HCEC 1CT (cell line): ENCODE measurements at places on chromosomes 6 and 20.

DNA sequence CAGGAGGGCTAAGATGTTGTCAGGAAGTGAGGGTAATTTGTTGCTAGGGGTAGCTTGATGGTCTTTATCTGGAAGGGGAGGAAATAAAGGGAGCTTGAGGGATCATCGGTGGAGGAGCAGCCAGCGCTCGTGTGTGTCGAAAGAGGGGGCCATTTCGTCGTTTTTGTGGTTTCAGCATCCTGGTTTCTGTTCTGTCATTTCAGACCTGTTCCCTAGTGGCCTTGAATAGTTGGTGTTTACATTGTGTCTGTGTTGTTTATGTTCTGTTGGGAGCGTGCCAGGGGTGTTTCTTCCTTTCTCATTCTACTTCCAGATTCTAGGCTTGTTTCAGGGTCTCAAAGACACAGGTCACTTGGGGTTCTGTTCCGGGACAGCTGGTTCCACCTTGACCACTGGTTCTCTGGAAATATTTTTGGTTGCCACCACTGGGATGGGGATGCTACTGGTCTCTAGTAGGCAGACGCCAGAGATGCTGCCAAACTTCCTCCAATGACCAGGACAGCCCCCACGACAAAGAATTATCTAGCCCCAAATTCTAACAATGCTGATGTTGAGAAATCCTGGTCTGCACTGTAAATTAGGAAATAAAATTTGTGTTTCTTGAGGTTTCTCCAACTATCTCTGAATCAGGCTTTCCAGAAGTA lies 113.9 kb upstream of the NAA20 start:
- peak; percentile 66 for DNase-seq

GRCh38 chr6:41640426-41640825 lies 2.2 kb downstream of the MDFI start:
- DNase-seq, result no peak

GRCh38 chr6:122755901-122756300 lies 23.6 kb upstream of the FABP7 start:
- DNase-seq, result no peak

DNA sequence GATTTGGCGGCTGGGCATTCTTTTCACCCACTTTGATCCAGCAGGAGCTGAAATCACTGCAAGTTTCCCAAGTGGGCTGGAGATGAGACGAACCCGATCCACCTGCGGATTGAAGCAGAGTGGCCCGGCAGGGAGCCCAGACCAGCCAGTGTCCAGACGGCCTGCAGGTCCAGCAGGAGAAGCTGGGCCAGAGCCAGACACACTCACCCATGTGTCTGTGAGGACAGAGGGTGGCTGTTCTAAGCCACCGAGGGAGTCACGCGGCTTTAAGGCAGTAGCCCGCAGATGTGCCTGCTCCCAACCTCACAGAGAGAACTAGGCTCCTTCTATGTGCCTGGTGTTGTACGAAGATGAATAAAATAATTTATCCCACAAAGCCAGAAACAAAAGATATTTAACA lies 200.7 kb downstream of the WDR27 start:
- DNase-seq, result no peak

DNA sequence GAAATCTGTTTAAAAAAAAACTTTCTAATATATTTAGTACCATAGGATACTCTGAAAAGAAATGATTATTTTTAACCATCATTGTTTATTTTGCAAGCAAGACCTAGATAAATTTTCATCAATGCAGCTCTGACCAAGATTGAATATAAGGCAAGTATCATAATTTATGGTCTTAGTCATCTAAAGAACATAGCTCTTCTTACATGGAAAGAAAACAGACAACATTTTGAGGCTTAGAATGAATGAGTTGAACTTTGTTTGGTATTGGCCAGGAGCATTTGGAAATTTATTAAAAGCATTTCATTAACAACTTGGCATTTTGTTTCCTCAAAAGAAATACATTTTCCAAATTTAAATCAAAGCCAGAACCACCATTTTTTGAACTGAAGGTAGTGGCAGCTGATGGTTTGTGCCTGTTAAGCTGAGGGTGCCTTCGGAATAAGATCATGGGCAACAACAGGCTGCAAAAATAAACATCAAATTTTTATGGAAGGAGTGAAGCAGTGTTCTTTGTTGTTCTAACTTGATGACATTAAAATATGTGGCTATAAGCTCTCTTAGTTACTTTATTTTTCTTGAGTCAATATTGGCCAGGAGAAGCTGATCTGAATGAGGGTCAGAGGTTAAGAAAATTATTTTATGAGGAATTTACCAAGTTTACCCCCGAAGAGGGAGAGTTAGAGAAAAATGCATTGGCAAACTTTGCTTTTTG lies 6.7 kb upstream of the ATXN1 start:
- DNase-seq, result peak; percentile 23

- no peak for DNase-seq
Observed at GRCh38 chr6:152566103-152566875, 70.9 kb downstream of the SYNE1 start.

- DNase-seq, result no peak
Observed at GRCh38 chr20:57749131-57749690, 39.4 kb upstream of the PMEPA1 start.

DNA sequence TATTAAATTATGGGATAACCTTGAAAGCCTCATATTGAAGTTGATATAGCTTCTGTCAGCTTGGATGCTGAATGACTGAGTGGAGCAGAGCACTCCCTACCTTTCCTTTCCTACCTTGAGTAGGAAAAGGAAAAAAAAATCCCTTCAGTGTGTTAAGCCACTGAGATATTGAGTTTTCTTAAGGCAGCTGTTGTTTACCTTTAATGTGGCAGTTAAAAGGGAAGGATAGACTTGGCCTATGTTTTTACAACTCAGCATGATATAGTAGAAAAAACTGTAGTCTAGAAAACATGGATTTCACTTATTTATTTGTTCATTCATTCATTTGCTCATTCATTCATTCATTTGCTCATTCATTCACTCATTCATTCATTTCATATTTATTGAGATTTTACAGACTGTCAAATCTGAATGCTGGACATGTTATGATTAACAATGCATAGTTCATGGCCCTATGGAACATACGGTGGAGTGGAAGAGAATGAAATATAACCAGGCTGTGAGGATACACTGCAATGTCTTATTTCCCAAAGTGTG lies 131.5 kb upstream of the MAN1A1 start:
- DNase-seq, result no peak

DNA sequence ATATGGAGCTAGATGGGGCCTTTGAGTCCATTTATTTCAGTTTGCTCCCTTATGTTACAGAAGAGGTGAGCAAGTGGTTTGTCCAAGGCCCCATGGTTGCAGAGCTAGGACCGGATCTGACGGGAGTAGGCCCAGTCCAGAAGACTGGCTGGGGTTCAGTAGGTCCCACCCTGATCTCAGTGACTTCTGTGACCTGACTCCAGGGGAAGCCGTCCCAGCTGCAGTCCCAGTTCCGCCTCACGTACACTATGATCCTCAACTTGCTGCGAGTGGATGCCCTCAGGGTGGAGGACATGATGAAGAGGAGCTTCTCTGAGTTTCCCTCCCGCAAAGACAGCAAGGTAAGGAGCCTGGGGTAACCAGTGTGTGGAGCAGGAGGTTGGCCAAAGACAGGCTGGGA lies 5.4 kb downstream of the DXO start:
- no peak for DNase-seq

DNA sequence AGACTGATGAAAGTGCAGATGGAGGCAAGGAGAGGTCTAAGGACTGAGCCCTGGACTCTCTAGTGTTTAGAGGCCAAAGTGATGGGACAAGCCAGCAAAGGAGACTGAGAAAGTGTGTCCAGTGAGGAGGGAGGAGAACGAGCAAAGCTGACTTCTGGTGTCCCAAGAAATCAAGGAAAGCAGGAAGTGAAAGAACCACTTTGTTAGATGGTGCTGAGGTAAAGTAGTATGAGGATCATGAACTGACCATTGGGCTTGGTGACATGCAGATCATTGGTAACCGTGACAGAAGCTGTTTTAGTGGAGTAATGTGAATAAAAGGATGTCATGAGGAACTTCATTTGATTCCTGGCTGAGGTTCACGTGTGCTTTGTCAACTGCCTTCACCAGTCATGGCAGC lies 108.4 kb downstream of the SLX4IP start:
- no peak for DNase-seq

DNA sequence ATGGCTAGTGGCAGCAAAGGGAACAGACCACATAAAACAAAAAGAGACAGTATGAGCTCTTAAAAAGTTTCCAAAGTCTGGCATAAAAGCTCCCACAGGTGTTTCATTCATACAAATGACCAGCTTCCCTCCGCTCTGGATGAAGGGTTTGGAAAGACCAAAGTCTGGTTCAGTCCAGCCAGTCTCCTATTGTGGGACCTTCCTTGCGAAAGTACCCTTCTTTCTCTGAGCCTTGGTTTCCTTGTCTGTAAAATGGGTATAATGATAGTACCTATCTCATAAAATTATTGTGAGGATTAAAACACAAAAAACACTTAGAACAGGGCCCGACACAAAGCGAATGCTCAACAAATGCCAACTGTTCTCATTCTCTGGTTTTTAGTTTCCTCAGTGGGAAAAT lies 77.2 kb downstream of the UNC5CL start:
- no peak for DNase-seq

DNA sequence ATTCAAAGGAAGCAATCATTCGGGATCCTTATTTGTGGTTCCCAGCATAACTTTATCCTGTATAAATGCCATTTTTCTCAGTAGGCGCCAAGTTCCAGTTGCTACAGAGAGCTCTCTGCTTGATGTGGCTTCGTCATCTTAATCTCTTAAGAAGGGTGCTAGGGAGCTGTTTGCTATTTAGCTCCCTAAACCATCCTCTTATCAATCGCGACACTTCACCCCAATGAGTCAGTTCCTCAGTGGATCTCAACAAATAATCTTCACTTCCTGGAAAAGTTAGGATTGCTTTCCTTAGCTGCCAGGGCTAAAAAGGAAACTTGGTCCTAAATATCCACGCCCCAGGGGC lies 1.3 kb upstream of the NKAIN2 start:
- DNase-seq, result peak; percentile 0

DNA sequence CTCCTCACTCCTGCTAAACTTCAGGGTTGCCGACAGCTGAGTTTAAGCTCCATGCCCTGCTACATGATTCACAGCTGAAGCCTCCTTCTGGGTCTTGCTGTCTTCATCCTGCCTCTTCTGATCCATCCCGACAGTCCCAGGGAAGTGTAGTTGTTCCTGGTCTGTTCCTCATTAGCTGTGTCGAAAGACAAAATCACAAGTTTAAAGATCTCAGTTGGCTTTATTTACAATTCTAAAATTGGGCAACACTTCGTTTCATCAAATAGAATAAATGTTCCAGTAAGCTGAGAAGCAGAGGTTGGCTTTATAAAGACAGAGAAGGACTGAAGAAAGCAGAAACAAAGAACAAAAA lies 4.1 kb upstream of the SLC2A10 start:
- no peak for DNase-seq

GRCh38 chr6:16831136-16831535 lies 69.9 kb upstream of the ATXN1 start:
- no peak for DNase-seq

DNA sequence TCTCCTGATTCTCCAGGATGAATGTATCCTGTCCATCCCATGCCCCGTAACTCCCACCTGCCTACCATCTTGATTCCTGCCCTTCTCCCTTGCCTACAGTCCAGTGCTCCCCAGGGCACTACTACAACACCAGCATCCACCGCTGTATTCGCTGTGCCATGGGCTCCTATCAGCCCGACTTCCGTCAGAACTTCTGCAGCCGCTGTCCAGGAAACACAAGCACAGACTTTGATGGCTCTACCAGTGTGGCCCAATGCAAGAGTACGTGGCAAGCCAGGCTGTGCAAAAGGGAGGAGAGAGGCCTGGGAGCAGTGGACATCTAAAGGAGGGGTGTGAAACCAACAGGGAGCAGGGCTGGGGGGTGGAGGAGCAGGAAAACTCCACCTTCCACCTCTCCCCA lies 15.0 kb upstream of the ZNF76 start:
- DNase-seq, result no peak

- DNase-seq, result no peak
Observed at GRCh38 chr6:46539866-46540265, 48.6 kb upstream of the RCAN2 start.

- DNase-seq, result no peak
Observed at GRCh38 chr6:32568561-32568960, 21.1 kb downstream of the HLA-DRB1 start.

DNA sequence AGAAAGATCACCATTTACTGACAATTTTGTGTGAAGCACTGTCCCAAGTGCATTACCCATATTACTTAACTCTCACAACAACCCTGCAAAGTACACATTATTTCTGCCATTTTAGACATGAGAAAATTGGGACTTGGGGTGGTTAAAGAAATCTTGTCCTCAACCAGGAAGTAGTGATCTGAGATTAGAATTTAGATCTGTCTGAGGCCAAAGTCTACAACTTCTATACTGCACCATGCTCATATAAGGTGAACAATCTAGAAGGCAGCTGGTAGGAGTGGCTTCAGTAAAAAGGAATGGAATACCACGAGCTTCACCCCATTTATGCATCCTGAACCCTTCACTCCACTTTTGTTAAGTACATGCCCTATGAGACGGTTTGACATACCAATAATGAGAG lies 87.6 kb downstream of the QRSL1 start:
- no peak for DNase-seq

DNA sequence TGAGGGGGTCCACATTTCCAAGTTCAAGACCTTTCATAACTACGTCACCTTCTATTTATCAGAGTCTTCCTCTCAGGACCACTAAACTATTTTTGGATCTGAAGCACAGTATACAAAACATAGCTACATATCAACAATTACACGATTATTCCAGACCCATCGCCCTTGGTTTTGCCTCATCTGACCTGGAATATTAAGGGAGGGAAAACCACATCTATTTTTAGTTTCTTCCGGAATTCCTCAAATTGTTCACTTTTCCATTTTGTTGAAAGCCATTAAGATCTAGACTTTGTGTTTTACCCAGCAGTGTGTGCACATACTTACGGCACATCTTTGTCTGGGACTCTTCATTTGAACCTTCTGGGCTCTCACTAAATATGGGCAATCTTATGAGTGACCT lies 12.0 kb upstream of the ADGRF5 start:
- DNase-seq, result no peak

GRCh38 chr6:13767121-13767808 lies 47.1 kb downstream of the MCUR1 start:
- peak; percentile 43 for DNase-seq

DNA sequence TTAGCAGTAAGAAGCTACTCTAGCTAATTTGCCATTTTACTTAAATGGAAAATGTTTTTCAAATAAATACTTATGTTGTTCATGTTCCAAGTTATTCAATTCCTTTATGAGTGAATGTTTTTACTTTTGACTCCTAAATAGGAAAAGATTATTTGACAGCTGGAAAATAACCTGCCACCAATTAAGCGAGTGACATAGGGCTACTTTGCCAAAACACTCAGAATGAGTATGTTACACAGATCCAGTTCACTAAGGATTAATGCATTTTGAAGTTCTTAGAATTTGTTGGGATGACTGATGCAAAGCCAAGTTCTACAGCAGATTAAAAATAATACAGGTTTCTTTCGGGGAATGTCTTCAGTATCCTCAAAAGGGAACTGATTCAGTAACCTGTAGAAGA lies 144.4 kb downstream of the ADGRG6 start:
- no peak for DNase-seq

- DNase-seq, result peak; percentile 30
Observed at GRCh38 chr6:41801380-41801779, 13.9 kb downstream of the TOMM6 start.

- no peak for DNase-seq
Observed at GRCh38 chr20:31559704-31560093, 45.4 kb upstream of the ID1 start.

- DNase-seq, result no peak
Observed at GRCh38 chr20:48523191-48523995, 304.4 kb downstream of the PREX1 start.

GRCh38 chr6:66605971-66606370 lies 898.9 kb upstream of the EYS start:
- peak; percentile 60 for DNase-seq
